ENCODE measurements at places on chromosomes 1 and 21. TPM values are rescaled to one million over a fixed set of nuclear protein-coding genes. Genes with fewer than 3 reads are reported as not detected.

DNA sequence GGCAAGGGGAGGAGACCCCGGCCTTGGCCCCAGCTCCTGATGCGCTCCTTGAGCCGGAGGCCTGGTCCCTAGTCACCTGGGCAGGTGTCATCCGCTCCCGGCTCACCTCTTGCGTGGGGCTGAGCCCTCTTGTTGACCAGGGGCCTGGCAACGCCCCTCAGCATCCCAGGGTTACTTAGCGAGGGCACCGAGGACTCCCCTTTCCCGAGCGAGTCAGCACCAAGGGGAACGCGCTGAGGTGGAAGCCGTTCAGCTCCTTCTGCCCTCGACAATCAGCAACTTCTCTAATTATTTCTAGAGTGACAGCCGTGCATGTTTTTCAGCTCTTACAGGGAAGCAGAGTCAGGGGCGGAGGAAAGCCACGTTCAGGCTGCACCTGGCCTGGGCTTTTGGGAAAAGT lies 522 bp downstream of the SLC45A1 start:
- peaks cover 34% of the 10 kb centered on the region for H3K27me3 ChIP-seq
- no peak for DNase-seq
- H3K4me1 ChIP-seq, result peaks cover 5% of the 10 kb centered on the region
- no peak overlapping the region for H3K27ac ChIP-seq

DNA sequence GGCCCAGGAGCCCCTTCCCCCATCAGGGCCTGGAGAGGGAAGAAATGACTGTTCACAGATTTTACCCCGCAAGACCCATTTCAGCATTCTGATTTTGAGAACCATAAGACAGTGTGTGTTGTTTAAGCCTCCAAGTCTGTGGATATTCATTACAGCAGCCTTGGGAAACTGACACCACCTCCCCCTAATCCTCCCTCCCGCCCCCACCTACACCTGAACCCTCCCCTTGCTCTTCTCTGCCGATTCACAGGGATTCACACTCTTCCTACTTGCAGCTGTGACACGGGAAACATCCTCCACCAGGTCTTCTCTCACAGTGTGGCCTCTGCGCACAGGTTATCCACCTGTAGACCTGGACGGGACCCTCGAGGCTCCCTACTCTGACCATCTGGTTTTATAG lies 50.1 kb downstream of the RIPK4 start:
- peaks cover 20% of the 10 kb centered on the region for H3K27me3 ChIP-seq
- no peaks in the 10 kb centered on the region for H3K4me1 ChIP-seq
- no peak overlapping the region for H3K4me3 ChIP-seq
- DNase-seq, result no peak
- no peaks in the 10 kb centered on the region for H3K36me3 ChIP-seq

JAM2 gene
- total RNA-seq, result 0.45 TPM

- no peak overlapping the region for H3K4me3 ChIP-seq
- H3K27ac ChIP-seq, result no peak overlapping the region
- H3K4me1 ChIP-seq, result peaks cover 9% of the 10 kb centered on the region
- no peaks in the 10 kb centered on the region for H3K36me3 ChIP-seq
Measured at GRCh38 chr1:162019006-162019405, 4.7 kb downstream of the OLFML2B start.

EFNA3 gene
- total RNA-seq, result not detected

RHCE gene
- total RNA-seq, result not detected

DCST1 gene
- total RNA-seq, result not detected

LRRC38 gene
- not detected for total RNA-seq

RNF115 gene
- total RNA-seq, result 22.9 TPM

DNA sequence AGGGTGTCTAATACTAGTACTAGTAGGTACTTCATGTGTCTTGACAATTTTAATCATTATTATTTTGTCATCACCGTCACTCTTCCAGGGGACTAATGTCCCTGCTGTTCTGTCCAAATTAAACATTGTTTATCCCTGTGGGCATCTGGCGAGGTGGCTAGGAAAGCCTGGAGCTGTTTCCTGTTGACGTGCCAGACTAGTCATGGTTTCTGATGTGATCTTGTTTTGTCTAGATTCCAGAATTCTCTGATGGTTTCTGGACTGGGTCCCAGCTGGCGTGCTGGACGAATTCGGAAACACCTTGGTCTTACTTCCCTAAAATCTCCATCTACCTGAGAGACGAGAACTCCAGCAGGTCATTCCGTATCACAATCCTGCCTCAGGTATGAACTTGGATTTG lies 66.1 kb upstream of the FAM3B start:
- DNase-seq, result no peak
- no peak overlapping the region for H3K27ac ChIP-seq

- no peaks in the 10 kb centered on the region for H3K27me3 ChIP-seq
- no peak for DNase-seq
- peaks cover 23% of the 10 kb centered on the region for H3K4me1 ChIP-seq
Measured at GRCh38 chr1:246613096-246613758, 47.0 kb downstream of the CNST start.

PFKFB2 gene
- 1.3 TPM for total RNA-seq

DNA sequence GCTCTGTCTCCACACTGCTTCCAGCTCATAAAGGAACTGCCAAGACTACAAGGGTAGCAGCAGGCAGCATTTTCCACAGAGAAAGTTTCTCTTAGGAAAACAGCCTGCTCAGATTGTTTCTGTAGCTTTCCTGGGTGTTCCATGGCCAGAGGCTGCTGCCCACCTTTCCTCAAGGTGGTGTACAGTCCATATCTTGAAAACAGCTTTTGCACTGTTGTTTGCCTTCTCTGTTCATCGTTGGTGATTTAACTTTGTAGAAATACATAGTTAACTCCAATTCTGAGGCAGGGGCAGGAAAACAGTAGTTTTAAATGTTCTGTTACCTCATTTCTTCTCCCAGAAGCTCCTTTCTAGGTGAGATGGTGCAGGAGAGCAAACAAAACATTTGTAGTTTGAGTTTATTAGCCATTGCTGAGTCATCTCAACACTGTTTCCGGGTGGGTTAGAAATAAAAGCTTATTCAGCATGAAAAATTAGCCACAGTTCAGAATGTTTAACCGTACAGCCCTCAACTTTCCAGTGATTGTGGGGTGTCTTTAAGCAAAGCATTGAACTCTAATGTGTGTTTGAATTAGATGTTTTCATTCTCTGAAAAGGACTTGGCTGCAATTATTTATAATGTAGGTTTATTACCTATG lies 41.7 kb downstream of the DIP2A start:
- no peak for DNase-seq
- H3K4me1 ChIP-seq, result peaks cover 32% of the 10 kb centered on the region
- no peaks in the 10 kb centered on the region for H3K27me3 ChIP-seq
- peak overlapping the region; percentile 43 for H3K27ac ChIP-seq
